ENCODE measurements at places on chromosomes 3 and 15. TPM values are rescaled to one million over a fixed set of nuclear protein-coding genes. Genes with fewer than 3 reads are reported as not detected.

DNA sequence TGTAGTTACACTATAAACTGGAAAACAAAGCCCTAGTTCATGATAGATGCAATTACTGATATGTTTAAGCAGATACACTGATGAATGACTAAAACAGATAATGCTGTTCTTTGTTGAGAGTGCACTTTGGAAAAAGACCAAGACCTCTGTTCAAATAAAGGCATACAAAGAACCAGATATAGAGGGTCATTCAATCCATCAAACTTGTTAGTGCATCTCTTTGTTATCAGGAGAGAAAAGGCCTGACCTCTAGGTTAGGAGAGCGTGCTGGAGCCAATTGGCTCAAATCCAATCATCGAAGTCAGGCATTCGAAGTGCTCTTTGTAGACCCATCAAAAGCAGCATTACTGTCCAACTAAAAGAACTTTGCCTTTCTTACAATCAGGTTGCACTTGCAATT is 124.2 kb downstream of the TFG start:
- DNase-seq, result no peak

- DNase-seq, result no peak
Observed at GRCh38 chr15:80620931-80621330, 74.2 kb upstream of the ABHD17C start.

DNA sequence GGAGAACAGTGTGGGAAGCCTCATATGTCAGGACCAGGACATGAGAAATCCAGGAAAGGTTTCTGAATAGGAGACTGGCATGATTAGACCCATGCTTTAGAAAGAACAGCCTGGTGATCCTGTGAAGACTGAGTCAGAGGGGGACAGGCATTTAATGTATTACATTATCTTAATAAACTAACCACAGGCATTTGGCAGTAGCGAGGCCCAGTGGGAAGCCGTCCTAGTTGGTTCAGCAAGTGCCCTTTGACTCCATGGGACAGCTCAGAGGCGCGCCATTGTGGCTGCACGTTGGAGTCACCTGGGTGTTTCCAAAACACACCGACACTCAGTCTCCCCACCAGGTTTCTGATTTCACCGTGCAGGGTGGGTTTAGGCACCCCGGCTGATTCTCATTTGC is 90.5 kb upstream of the DGKG start:
- DNase-seq, result no peak

- no peak for DNase-seq
Observed at GRCh38 chr3:184710870-184711492, 883 bp downstream of the MAGEF1 start.

DNA sequence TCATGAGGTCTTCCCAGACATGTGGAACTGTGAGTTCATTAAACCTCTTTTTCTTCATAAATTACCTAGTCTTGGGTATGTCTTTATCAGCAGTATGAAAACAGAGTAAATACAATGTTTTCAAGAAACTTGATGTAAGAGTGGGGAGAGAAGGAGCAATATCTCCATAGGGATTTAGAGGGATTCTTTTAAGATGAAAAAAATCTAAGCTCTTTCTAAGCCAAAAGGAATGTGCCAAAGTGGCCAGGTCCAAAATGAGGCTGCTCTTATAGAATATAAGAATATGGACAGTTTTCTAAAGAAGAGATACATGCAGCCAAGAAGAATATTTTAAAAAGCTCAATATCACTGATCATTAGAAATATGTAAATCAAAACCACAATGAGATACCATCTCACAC is 23.9 kb upstream of the RYK start:
- no peak for DNase-seq

DNA sequence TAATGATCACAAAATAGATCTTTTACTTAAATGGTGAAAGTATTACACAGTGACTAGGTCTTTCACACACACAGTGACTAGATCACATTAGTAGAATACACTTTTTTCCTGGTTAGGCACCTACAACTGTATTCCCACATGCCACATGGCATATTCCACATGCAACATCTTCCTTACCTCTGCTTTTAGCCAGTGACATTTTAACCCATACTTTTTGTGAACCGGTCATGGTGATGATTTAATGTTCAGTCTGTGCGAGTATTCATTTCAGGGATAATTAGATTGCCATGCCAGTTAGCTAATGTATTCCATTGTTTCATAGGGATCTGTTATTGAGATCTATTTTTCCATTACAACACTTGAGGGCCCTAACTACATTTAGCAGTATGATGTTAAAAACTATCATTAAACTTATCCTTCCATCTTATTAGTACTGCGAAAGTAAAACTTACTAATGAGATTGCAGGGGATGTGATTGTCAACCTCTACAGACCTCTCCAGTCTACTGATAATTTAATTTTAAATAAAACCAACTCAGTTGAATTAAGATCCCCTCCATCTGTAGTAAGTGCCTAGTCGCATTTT is 28.3 kb downstream of the TSEN2 start:
- DNase-seq, result no peak

GRCh38 chr3:189839576-189839975 is 208.4 kb downstream of the TP63 start:
- DNase-seq, result no peak

- peak; percentile 15 for DNase-seq
Observed at GRCh38 chr15:43329217-43329959, 985 bp downstream of the LCMT2 start.

DNA sequence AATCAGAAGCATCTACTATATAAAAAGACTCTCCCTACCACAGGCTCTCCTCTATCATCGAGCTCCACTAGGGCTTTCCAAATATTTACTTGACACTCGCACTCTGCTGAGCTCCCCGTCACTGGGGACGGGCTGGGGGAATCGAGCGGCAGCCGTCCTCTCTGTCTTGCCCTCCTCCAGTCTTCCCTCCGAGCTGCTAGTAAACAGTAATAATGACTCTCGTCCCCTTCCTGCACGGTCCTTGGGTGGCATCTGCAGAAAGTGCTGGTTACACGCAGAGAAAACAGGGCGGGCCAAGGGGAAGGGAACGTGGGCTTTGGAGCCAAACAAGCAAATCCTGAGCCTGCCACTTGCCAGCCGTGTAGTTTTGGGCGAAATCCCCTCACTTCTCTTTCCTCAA is 96.6 kb downstream of the LRIG1 start:
- no peak for DNase-seq

DNA sequence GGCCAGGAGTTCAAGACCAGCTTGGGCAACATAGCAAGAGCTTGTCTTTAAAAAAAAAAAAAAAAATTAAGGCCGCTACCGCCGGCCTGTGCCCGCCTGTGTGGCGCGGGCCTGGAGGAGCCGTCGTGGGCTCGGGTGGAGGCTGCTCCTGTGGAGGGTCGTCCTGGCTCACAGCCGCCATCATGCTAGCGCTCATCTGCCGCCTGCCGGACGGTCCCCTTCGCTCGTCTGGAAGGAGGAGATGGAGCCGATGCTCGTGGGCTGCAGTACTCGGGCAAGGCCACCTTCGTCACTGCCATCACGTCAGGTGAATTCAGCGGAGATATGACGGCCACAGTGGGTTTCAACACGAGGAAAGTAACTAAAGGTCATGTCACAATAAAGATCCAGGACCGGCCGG is 37.4 kb downstream of the TFRC start:
- DNase-seq, result no peak

GRCh38 chr3:66532160-66532587 is 31.4 kb upstream of the LRIG1 start:
- DNase-seq, result no peak

- peak; percentile 2 for DNase-seq
Observed at GRCh38 chr15:59917504-59918157, 86.5 kb upstream of the FOXB1 start.

- no peak for DNase-seq
Observed at GRCh38 chr3:177771780-177772179, 574.5 kb upstream of the TBL1XR1 start.

DNA sequence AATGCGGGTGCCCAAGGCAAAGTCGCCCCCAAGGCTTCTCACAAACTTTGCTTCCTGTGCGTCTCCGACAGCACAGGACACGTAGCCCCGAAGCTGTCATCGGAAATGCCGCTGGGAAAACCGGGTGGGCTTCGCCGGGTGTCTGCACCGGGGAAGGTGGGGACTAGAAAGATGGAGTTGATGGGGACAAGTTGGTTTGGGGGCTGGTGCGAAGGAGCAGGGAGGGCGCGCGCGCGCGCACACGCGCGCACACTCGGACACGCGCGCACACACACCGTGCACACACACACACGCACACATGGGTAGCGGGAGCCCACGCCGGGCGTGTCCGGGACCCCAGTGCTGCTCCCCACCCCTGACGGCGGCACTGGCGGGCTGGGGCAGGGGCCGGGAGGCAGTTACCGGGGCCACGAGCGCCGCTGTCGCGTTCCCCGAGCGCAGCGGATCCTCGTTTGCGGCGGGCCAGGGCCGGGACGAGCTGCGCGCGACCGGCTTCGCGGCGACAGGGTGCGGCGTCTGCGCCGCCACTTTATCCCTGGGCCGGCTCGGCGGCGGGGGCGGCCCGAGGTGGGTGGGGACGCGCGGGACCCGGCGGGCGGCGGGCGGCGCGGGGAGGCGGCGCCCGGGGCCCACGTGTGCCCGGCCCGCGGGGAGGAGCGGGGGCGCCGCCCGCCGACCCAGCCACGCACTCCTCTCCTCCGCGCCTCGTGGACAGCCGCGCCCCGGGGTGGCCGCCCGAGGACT is 539 bp upstream of the MGLL start:
- DNase-seq, result peak; percentile 72

- DNase-seq, result no peak
Observed at GRCh38 chr15:57573151-57573550, 18.6 kb upstream of the MYZAP start.

- no peak for DNase-seq
Observed at GRCh38 chr3:170868577-170869238, 1.3 kb downstream of the RPL22L1 start.

- DNase-seq, result no peak
Observed at GRCh38 chr3:66037986-66038369, 740 bp downstream of the MAGI1 start.

DNA sequence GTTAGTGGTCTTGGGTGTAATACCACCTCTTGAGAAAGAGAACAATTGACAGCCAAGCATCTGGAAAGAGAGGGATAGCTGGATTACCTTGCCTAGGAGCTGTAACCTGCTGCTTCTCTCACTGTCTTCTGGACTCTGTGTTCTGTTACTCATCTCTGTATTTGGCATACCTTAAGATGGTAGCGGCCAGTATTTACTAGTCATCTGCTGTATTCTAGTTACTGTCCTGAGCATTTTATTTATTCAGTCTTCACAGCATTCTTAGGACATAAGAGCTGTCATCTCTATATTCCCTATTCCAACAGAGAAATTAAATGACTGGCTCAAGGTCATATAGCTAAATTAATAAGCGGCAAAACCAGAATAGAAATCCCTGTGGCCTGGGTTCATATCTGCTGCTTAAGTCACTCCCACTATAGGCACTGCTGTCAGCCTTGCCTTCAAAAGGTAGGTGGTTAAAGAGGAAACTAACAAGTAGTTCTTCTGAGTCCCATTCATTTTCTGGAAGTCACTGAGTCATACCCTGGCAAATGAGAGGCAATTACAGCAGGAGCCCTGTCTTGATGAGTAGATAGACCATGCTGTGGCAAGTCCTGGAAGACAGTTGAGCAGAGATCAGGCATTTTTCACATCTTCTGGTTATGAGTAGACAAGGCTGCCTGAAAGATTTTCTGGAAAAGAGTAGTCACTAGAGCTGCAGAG is 68.2 kb downstream of the RAB7A start:
- DNase-seq, result no peak

- no peak for DNase-seq
Observed at GRCh38 chr15:35876762-35877161, 330.8 kb upstream of the DPH6 start.

DNA sequence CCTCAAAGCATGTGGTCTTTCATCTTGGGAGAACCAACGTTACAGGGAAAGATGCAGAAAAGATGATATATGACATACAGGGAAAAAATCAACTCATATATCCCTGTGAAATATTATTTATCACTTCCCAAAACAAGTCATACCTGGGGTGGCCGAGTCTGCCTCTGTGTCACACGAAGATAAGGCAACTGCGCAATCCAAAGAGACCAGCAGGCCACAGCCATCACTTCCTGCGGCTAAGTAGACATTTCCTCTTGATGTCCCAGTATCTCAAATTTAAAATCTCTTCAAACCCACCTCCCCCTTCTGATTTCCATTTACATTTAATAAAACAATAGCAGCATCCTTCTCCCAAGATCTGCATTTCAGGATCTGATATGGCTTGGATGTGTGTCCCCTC is 71.5 kb downstream of the IGF2BP2 start:
- DNase-seq, result no peak

DNA sequence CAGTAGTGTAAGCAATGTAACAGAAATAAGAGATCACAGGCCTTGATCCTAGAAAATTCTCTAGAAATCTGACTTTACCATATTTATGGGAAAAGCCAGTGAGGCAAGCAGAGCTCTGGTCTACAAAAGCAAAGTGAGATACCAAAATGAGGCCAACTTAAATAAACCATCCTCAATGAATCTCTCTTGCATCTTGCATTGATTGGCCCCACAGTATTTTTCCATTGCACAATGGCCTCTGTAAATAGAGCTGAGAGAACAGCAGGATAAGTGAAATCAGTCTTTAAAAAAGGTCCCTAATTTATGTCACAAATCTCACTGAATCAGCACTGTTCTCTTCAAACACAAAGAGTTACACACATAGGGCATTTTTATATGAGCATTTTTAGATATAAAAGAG is 8.9 kb downstream of the CFAP20DC start:
- DNase-seq, result no peak

DNA sequence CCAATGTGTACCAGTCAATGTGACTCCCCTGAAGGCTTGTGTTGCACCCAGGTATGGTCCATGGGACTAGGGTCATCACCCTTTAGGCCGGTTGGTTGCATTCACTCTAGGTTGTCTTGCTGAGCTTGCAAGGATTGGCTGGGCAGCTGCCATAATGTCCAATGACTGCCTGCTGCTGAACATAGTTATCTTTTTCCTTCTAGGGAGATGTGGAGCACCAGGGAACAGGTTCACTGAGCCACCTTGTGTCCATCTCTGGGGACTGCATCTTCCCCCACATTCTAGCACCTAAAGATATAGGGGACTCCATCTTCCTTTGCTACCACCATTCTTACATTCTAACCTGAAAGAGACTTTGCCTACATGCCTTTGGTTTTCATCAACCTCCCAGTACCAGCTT is 580.4 kb upstream of the TBL1XR1 start:
- no peak for DNase-seq

GRCh38 chr3:172476347-172476746 is 28.1 kb upstream of the GHSR start:
- DNase-seq, result no peak

DNA sequence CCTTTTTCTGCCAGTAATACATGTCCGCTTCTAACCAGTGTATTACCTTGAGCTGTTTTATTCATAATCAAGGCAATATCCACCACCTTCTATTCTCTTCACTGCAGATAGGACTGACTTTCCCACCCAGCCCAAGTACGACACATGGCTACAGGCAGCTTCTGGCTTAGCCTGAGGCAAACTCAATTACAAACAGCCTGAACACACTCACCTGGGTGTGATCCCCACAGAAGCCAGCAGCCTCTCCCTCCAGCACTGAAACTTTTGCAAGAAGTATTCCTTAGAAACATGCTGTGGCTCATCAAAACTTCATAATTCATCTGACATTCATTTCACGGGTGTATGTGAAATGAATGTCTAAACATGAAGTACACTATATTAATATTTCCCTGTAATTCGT is 13.5 kb upstream of the KCNMB3 start:
- no peak for DNase-seq

Gene MINAR1
- 1.7 TPM for polyA plus RNA-seq

Gene SHC4
- polyA plus RNA-seq, result 1.7 TPM

Gene GPR160
- 1.8 TPM for polyA plus RNA-seq

Gene EHHADH
- polyA plus RNA-seq, result 3.2 TPM

Gene TMCO5A
- not detected for polyA plus RNA-seq

Gene ZDHHC23
- 0.94 TPM for polyA plus RNA-seq

Gene ADAMTS7
- 19.9 TPM for polyA plus RNA-seq

Gene RTP3
- 0.25 TPM for polyA plus RNA-seq

Gene NOX5
- 0.30 TPM for polyA plus RNA-seq
